ENCODE measurements at places on chromosomes 6 and 20.

DNA sequence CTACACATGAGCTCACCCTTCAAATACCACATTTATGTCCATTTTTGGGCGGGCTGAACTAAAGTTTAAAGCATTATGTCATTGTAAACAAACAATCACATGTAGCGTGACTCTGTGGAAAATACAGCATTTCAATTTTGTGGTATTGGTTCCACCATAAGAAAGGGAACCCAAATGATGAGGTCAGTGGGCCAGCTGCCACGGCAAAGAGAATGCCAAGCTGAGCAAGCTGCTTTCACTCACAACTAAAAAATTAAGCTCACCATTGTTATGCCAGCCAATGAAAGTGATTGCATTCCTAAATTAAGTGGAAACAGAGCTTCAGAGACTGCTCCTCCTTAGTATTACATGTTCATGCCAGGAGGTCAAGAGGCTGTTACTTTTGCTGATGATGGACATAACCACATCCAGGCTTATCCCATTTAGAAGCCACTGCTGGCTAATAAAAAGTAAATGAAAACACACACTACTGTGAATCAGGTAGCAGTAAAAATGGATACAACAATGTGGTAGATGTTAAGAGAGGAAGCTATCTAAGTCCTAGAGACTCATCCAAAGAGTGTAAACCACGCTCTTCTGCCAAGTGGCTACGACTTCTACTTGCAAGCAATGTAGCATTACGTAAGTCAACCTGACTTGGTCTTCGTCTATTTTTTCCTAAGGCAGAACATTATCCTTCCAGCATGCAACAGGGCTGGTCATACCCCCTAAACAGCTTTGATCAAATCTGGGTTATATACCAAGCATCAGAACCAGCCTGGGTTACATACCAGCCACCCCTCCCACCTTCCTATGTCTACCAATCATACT, 164.8 kb downstream of the BACH2 start:
- DNase-seq = no peak

GRCh38 chr6:93398723-93399122, 20.6 kb downstream of the EPHA7 start:
- DNase-seq = no peak

DNA sequence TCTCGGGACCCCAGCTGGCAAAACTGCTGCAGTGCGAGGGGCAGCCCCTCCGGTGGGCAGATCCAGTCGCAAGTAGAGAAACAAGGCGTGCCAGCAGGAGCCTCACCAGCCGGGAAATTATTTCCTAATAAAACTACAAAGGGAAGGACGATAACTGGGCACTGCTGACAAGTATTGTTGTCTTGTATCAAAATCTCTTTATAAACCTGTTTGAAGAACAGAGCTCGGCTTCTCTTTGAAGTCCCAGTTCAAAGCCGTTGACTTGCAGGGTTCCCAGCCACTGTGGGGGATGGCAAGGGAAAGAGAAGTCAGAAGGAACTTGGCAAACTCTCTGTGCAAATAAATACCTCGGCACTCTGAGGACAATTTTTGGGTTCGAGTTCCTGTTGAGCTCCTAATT, 504.5 kb downstream of the CD83 start:
- DNase-seq = no peak

- DNase-seq = no peak
Measured at GRCh38 chr6:31171931-31172905, 1.7 kb upstream of the POU5F1 start.

DNA sequence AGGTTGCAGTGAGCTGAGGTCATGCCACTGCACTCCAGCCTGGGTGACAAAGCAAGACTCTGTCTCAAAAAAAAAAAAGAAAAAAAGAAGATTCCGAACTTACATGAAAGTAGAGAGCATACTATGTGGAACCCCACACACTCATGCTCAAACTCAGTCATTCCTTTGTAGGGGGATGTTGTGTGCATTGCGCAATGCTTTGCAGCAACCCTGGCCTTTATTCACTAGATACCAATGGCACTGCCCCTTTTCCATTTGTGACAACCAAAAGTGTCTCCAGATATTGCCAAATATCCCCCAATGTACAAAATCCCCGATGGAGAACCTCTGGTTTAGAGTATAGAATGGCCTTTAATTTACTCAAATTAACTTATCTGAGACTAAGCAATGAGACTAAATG, 158.6 kb downstream of the GJA1 start:
- no peak for DNase-seq

- DNase-seq = no peak
Measured at GRCh38 chr20:1818895-1819294, 76.3 kb upstream of the SIRPA start.

DNA sequence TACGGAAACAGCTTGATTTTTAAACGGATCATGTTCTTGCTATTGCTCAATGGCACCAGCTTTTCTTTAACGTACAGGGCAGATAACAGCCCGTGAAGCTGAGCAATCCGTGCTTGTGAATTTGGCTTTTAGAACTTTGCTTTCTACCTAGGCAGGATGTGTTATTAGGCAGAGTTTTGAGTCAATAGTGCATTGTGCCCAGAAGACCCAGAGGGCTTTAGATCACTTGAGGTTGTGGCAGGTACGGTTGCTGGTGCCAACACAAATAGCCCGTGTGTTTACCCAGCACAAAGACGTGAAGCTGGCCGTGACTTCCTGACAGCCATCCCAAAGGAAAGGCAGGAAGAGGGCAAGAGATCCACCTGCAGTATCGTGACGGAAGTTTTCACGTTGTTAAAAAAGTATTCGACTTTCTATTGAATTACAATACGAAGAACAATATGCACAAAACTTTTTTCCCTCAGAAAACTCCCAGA, 117.4 kb upstream of the FRMD1 start:
- no peak for DNase-seq

- DNase-seq = no peak
Measured at GRCh38 chr6:139738801-139739455, 364.5 kb upstream of the CITED2 start.

DNA sequence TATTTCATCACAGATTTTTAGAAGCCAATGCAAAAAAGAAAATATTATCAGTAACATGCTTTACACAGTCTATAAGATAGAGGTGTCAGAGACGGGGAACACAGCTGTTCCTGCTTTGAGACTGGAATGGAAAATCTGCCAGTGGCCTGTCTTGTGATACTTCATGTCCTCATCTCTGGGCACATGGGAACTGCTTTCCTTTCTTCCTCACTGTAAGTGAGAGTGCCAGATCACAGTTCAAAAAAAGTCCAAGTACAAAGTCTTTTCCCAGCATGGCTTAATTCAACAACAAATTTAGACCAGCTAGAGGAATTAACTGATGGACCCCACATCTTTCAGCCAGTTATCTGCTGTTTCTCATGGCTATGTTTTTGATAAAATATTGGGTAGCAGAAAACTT, 490.4 kb downstream of the CDKAL1 start:
- no peak for DNase-seq

Measured in stimulated activated CD4-positive, alpha-beta T cell treated with anti-CD3 and anti-CD28 coated beads, Interleukin-15, amount 100 ng/mL, for 24 hours (primary cell).